NCI-H2171 (cell line): ENCODE measurements at places on chromosomes 2 and 18.

GRCh38 chr2:170455617-170456426 lies 259.3 kb upstream of the SP5 start:
- no peak for DNase-seq

- DNase-seq = no peak
Observed at GRCh38 chr2:73257425-73258125, 23.5 kb downstream of the CCT7 start.

DNA sequence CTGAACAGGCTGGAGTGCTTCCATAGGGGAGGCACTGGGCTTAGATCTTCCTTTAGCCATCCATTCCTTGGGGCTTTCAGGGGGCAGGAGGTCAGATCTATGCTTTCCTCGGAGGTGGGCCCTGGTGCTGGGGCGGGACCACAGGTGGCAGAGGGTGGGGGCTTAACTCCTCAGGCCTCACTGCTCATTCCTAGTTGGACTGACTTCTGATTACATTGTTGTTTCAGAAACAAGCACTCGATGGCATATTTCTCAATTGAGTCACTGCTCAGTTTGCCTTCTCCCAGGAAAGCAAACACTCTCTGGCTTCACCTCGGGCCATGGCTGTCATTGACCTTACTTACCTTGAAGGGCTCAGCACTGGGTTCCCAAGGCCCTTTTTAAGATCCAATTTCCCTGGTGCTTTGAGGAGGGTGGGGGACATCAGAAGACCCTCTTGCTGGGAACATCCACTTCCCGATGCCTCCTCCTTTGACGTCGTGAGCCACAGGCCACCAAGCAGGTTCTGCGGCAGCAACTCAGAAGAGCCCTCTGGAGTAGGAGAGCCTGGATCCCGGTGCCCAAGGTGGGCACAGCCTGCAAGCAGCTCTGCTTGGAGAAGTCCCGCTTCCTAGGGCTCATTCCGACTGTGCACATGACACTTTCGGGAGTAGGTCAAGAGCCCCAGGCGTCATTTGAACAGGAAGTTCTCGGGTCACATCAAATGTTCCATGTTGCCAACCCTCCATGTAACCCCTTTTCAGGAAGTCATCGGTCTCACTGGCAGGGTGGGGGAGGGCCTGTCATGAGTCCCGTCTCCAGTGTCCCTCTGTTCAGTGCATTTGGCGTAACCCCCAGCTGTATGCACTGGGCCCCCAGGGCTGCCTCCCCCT lies 40.6 kb downstream of the SDC1 start:
- DNase-seq = no peak

DNA sequence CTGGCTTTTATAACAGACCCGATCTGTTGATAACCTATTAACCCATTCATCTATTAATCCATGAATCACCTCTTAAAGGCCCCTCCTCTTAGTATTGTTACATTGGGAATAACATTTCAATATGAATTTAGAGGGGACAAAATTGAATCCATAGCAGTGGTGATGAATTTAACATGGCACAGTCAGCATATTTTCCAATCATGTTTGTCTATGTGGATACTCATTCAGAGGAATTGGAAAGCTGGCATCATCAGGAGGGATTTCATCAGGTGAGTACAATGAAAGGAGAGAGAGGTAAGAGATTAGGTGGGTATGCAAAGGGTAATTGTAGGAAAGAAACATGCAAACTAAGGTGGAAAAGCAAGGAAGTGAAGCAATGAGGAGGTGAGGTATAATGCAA lies 275.1 kb upstream of the STON1 start:
- DNase-seq = no peak

DNA sequence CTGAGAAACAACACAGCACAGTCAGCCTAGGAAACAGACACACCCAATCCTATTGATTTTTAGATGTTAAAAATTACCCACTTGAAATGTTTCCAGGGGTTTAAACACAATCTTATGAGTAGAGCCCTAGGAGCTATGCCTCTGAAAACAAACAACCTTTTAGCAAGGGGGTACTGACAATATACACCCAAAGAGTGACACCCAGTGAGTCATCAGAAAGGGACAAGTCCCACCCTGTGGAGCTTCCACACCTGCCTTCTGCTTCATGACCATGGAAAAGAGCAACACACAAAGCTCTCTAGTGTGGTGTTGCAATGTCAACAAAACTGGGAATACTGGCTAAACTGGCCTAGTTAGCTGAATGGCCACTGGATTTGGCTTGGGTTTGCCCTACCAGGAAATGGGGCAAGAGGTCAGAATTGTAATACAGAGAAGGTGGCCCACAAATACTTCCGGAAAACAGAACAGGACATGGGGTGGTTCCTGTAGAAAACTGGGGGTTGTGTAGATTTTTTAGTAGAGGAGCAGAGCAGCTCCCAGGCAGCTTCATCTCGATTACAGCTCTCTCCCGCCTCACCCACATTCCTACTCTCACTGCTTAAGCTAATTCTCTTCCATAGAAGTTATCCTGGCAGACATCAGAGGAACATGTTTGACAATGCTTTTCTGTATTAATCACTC lies 98.2 kb downstream of the GAREM1 start:
- no peak for DNase-seq

DNA sequence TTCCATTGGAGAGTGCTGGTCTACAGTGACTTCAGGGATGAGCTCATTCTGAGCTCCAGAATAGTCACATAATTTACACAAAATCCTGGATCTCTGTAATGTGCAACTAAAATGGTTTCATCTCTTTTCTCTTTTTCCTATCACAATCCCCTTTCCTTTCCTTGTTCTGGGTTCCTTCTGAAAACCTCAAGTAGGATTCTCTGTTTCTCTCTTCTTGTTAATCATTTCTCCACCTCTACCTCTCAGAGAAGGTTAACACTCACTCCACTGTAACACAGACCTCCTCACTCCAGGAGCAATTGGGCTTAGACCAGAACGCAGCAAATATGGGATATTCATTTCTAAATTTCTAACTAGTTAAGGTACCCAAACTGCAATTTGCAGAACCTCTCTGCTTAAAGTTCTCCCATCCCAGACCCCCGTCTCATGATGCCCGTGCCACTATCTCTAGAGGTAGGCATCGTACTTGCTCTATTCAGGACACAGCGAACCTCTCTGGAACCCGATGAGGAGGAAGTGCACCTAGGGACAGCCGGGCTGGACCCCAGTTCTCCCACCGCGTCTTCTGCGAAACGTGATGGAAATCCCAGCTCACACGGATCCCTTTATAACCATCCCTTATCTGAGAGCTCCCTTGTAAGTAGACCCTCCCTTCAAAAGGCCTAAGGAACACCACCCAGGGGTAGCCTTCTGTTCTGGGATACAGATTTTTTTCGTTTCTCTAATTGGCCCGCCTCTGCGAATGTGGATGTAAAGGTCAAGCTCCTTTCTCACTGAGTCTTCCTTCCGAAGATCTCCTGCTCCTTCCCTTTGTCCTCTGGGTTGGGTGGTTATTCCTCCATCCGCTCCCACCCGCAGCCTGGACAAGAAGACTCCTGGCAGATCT lies 1.3 kb downstream of the FOXI3 start:
- no peak for DNase-seq
